ENCODE measurements at places on chromosomes 1 and 21. TPM values are rescaled to one million over a fixed set of nuclear protein-coding genes. Genes with fewer than 3 reads are reported as not detected.
A peak's percentile ranks its signal among the peaks of the same experiment; 100 is the strongest.

- H3K4me1 ChIP-seq = peaks cover 28% of the 10 kb centered on the region
- peak overlapping the region; percentile 31 for H3K4me3 ChIP-seq
- no peak overlapping the region for H3K27ac ChIP-seq
- no peak for DNase-seq
- peaks cover 2% of the 10 kb centered on the region for H3K36me3 ChIP-seq
Observed at GRCh38 chr1:226405411-226405988, 2.4 kb downstream of the PARP1 start.

DNA sequence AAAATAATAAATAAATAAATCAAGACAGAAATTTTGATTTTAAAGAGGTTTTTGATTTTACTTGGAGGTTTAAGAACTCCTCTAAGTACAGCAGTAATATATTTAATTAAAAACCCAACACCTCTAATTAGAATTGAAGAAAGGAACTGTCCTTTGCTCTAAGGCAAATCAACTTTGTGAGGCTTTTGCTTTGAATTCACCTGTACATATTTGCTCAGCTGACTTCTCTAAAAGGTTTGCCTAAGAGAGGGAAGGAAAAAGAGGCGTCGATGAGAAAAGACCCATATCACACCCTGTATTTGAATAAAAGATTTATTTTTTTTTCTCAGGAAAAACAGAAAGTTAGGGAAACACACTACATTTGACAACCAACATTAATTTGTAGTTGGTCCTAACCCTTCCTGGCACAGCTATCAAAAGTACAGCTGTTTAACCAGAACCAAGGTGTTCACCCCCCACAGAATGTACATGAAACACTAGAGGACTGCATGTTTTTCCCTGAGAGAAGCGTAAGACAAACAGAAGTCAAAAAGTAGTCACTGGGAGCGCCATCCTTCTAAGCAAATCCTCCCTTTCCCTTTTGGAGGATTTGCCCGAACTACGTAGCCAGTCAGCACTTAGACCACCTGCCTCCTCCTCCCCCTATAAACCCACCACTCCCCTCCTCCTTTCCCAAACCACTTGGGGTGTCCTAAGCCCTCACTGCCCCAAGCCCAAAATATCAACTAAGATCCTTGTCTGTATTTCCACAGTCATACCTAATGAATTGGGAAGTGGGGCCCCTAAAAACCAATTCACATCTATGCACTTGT lies 4.9 kb downstream of the MCL1 start:
- H3K4me3 ChIP-seq = peak overlapping the region; percentile 95
- peak overlapping the region; percentile 97 for H3K27ac ChIP-seq
- peaks cover 41% of the 10 kb centered on the region for H3K4me1 ChIP-seq
- H3K36me3 ChIP-seq = peaks cover 53% of the 10 kb centered on the region

DNA sequence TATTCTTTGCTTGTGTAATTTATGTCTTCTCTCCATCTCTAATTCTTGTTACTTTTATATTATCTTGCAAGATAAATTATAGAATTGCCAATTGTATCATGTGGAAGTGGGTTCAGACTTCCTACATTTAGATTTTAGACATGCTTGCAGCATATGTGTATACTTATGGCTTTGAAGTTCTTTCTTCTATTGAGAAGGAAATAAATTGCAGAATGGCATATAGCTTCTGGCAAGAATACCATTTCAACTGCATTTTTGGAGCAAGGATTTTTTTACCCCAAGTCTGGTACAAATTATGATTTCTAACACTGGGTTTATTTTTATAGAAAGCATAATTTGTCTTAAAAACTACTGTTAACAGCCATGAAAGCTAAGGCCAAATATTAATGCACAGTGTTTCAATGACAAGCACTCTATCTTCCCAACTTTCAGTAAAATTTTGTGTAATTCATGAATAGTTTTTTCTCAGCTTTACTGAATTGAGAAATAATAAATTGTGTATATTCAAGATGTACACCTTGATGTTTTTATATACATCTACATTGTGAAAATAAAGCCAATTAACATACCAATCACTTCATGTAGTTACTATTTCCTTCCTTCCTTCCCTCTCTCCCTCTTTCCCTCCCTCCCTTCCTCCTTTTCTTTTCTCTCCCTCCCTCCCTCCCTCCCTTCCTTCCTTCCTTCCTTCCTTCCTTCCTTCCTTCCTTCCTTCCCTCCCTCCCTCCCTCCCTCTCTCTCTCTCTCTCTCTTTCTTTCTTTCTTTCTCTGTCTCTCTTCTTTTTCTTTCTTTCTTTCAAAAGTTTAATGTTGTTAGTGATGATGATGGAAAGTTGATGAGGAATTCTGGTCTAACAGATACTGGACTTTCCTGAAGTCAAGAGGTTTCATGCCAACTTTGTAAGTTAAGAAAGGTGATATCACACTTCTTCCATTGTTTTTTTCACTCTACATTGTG lies 47.1 kb upstream of the HMCN1 start:
- no peak overlapping the region for H3K4me3 ChIP-seq
- peaks cover 11% of the 10 kb centered on the region for H3K27me3 ChIP-seq
- no peak for DNase-seq
- no peaks in the 10 kb centered on the region for H3K36me3 ChIP-seq

DNA sequence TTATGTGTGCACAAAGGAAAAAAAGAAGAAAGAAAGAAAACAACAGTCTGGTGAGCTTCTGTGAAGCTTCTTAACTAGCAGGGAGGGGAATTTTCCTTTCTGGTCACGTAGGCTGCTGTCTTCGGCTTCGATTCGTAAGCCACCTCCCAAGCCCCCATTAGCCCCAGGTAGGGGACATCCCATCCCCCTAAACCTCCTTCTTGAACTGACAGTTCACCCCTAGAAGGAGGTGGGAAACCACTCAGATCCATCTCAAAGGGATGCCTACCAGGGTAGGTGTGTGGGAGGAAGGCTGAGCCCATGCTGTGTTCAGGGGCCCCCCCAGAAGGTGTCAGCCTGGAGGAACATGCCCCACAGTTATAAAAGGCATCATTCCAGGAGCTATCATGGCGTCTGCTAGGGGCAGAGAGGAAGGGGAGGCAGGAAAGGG lies 25.8 kb downstream of the CD247 start:
- no peak for DNase-seq
- H3K4me3 ChIP-seq = no peak overlapping the region
- H3K27me3 ChIP-seq = peaks cover 17% of the 10 kb centered on the region
- H3K27ac ChIP-seq = no peak overlapping the region

DNA sequence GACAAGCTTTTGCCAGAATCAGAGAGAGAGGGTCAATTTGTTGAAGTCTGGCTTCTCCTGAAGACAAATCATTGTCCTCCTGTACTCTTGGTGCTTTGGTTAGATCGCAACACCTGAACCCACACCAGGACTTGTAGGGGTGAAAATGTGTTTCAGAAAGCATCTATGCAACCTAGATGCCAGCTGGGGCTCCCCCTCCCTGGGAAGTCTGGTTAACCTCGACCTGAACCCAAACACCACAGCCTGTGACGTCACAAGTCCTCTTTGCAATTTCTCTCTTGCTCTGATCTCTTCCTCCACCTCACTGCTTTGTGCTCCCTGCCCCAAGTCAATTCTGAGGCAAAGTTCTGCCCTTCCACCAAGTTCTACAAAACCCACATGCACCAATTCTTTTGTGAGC lies 42.8 kb upstream of the USP24 start:
- no peaks in the 10 kb centered on the region for H3K27me3 ChIP-seq
- peaks cover 1% of the 10 kb centered on the region for H3K4me1 ChIP-seq
- no peak for DNase-seq

GRCh38 chr1:87330885-87331364 lies 2.2 kb downstream of the LMO4 start:
- H3K27me3 ChIP-seq = no peaks in the 10 kb centered on the region
- peak overlapping the region; percentile 99 for H3K27ac ChIP-seq
- DNase-seq = no peak
- peak overlapping the region; percentile 86 for H3K4me3 ChIP-seq
- H3K36me3 ChIP-seq = peaks cover 20% of the 10 kb centered on the region

- no peak overlapping the region for H3K27ac ChIP-seq
- H3K36me3 ChIP-seq = no peaks in the 10 kb centered on the region
- peaks cover 6% of the 10 kb centered on the region for H3K4me1 ChIP-seq
- DNase-seq = no peak
Observed at GRCh38 chr1:145716641-145717345, 2.5 kb upstream of the CD160 start.

DNA sequence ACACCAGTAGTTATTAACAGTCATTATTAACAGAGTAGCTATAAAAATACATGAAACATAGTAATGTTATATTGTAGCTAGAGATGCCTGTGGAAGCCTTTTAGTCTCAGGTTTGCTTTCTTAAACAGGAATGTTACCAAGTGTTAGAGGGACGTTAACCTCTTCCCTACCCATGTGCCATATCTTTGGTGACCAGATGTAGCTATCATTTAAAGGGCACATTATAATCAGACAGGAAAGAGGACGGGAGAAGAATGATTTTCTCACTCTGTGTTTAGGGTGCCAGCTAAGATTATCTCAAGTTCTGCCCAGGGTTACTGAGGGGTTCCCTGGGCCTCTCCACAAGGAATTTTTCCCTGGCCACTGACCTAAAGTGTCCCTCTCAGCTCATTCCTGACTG lies 20.9 kb upstream of the UBL4B start:
- H3K4me3 ChIP-seq = no peak overlapping the region
- DNase-seq = no peak
- H3K4me1 ChIP-seq = peaks cover 5% of the 10 kb centered on the region
- no peak overlapping the region for H3K27ac ChIP-seq

- H3K4me3 ChIP-seq = no peak overlapping the region
- no peak for DNase-seq
- H3K4me1 ChIP-seq = no peaks in the 10 kb centered on the region
Observed at GRCh38 chr1:177926201-177926600, 43.7 kb downstream of the SEC16B start.

DNA sequence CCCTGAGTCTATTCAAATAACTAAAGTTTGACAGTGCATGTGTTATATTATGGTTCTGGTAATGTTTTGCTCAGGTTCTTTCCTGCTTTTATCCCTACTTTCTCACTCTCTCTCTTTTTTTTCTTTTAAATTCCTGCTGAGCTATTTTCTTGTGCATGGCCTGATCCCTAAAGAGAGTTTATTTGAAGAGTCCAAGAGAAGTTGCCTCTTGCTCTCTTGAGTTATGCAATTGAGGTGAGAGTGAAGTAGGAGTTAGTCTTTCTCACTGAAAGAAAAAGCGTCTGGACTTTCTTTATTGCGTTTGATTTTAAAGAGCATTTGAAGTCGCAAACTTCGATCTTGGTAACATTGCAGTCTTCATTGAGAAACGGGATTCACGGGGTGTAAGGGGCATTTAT lies 136.2 kb upstream of the RAVER2 start:
- DNase-seq = no peak
- H3K4me3 ChIP-seq = no peak overlapping the region
- H3K27me3 ChIP-seq = no peaks in the 10 kb centered on the region
- no peak overlapping the region for H3K27ac ChIP-seq
- H3K4me1 ChIP-seq = no peaks in the 10 kb centered on the region

DNA sequence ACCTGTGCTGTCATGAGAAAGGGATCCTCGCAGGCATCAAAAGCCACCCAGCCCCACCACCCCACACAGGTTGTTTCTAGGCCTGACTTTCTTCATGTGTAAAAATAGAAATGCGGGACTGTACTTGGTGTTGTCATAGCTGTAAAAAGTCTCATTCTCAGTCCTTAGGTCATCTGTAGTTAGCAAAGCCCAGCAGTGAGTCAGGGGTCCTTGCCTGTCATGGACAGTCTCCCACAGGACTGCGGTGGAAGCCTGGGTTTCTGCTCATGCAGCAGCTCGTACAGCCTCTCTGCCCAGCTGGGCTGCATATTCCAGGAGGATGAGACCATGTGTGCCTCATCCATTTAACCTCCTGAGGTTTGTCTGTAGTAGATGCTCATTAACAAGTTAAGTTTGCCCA lies 58.2 kb downstream of the MRPS6 start:
- H3K27ac ChIP-seq = no peak overlapping the region
- H3K36me3 ChIP-seq = peaks cover 28% of the 10 kb centered on the region
- H3K27me3 ChIP-seq = no peaks in the 10 kb centered on the region
- no peak for DNase-seq
- H3K4me3 ChIP-seq = no peak overlapping the region

DNA sequence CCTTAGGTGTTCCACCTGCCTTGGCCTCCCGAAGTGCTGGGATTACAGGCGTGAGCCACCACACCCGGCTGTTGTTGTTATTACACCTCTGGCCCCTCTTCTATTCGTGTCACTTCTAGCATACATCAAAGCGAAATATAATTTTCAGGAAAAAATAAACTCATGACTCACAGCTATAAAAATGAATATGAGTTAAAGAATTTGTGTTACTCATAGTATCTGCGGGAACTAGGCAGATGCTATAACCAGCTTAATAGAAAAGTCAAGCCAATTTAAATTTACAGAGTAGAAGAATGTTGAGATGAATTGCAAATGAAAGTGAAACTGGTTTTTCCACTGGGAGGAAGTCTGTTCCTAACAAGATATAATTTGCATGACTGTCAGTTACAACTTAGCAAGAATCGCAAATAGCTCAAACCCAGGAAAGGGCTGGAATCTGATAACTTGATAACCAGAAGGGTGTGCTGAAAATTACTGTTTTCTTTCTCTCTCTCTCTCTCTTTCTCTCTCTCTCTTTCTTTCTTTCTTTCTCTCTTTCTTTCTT lies 11.2 kb downstream of the OR2W3 start:
- no peaks in the 10 kb centered on the region for H3K36me3 ChIP-seq
- no peaks in the 10 kb centered on the region for H3K27me3 ChIP-seq
- H3K27ac ChIP-seq = no peak overlapping the region
- no peak overlapping the region for H3K4me3 ChIP-seq
- no peaks in the 10 kb centered on the region for H3K4me1 ChIP-seq

DNA sequence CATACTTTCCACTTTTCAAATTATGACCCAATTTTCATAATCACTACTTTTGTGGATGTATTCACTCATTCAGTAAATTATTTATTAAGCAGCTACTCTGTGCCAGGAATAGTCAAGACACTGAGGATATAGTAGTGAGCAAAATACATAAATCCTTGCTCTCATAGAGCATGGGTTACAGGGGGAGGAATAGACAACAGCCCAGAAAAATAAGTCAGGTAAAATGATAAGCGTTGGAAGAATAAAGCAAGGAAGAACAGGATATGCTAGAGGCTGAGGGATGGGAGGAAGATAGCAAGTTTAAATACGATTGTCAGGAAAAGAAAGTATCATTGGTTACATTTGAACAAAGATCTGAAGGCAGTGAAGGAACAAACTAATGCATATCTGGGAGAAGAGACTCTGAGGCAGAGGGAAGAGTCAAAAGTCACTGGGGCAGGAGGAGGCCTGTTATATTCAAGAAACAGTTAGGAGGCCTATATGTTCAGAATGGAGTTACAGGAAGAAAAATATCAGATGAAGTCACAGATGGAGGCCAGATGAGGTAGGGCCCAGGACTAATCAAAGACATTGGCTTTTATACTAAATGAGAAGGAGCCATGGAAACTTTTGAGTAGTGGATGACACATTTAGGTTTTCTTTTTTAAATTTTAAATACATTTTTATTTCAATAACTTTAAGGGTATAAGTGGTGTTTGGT lies 42.9 kb downstream of the SEC22B start:
- H3K27ac ChIP-seq = no peak overlapping the region
- no peaks in the 10 kb centered on the region for H3K36me3 ChIP-seq
- peaks cover 3% of the 10 kb centered on the region for H3K27me3 ChIP-seq

The SPRR2E gene
- not detected for total RNA-seq

The CCDC18 gene
- total RNA-seq = 9.0 TPM

The PPFIA4 gene
- 0.87 TPM for total RNA-seq

The GNAT2 gene
- total RNA-seq = not detected

The DCDC2B gene
- not detected for total RNA-seq

All from progenitor cell of endocrine pancreas (in vitro differentiated cells).